ENCODE measurements at places on chromosomes 6 and 20. TPM values are rescaled to one million over a fixed set of nuclear protein-coding genes. Genes with fewer than 3 reads are reported as not detected.
A peak's percentile ranks its signal among the peaks of the same experiment; 100 is the strongest.

GRCh38 chr6:52551483-52552277 is 25.2 kb downstream of the TRAM2 start:
- peak; percentile 53 for DNase-seq

DNA sequence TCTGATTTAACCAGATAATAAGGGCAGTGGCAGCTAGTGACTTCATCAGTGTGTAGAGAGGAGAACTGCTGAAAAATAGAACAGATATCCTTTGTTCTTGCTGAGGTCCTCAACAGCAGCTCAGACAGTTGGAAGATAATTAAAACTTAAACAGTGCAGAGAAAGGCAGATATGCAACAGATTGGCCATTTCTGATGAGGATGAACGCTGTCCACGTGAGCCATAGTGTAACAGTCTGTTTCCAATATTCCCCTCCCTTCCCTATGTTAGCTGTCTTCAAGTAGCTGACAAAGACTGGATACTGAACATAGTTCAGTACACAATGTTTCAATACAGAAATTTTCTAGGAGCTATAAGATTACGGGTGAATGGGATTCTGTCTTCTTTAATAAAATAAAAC is 291.4 kb downstream of the BTBD9 start:
- DNase-seq: no peak

- no peak for DNase-seq
Observed at GRCh38 chr6:151128763-151129370, 110.9 kb upstream of the AKAP12 start.

DNA sequence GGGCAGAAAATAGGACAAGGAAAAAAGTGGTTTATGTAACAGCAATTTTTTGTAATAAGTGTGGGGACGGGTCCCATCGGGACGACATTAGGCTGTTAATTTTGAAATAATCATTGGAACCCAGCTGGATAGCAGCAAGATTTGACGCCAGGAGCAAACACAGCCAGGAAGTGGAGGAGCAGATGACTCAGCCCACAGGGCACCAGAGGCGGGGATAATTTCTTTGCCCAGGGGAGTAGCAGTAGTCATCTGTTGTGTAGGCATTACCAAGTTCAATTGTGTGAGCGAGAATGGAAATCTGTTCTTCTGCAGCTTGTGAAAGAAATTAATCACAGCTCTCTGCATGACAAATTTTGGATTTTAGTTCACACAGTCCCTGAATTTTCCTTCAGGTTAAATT is 22.6 kb upstream of the RIN2 start:
- DNase-seq: peak; percentile 78

- no peak for DNase-seq
Observed at GRCh38 chr6:53578371-53578770, 33.5 kb upstream of the GCLC start.

GRCh38 chr20:41872930-41873329 is 254.8 kb upstream of the CHD6 start:
- no peak for DNase-seq

GRCh38 chr20:48186447-48186846 is 401.2 kb upstream of the SULF2 start:
- DNase-seq: no peak

GJA10 gene
- not detected for total RNA-seq

- DNase-seq: no peak
Observed at GRCh38 chr6:12335717-12336116, 45.6 kb downstream of the EDN1 start.

Measured in psoas muscle (tissue), 8 donors.